Gastrocnemius medialis (tissue), 4 donors: ENCODE measurements at places on chromosomes 7 and 10.

DNA sequence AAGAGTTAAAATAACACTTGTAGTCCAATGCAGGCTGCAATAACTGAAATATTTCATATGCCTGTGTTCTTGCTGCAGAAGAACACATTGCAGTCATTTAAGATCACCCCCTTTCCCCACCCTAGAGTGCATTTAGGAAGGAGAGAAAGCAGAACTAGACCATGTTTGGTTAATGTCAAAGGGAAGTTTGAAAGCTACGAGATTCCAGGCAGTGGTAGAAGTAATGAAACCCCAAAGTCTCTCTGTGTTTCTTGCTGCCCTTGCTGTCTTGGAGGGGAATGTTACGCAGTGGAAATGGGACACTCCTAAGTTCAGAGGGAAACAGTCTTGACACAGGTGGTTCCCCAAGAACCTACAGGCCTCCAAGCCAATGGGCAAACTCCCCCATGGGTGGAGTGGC lies 242.9 kb downstream of the PTEN start:
- no peak for DNase-seq

DNA sequence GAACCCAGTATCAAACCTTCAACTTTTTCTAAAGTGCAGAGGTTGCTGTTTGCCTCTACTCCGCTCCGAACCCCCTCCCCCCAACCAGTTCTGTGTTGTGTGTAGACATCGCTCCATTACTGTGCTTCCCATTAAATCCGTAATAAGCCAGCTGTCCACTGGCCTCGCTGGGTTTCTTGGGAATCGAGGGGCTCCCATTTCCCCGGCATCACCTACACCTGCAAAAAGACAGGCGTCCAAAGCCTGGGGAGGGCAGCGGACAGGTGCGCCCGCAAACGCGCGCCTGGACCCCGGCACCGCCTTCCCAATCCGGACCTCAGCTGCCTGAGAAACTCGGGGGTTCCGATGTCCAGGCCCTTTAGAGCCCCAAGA lies 631 bp downstream of the RTKN2 start:
- DNase-seq, result no peak

GRCh38 chr7:113371416-113372043 lies 253.2 kb upstream of the SMIM30 start:
- DNase-seq, result no peak

DNA sequence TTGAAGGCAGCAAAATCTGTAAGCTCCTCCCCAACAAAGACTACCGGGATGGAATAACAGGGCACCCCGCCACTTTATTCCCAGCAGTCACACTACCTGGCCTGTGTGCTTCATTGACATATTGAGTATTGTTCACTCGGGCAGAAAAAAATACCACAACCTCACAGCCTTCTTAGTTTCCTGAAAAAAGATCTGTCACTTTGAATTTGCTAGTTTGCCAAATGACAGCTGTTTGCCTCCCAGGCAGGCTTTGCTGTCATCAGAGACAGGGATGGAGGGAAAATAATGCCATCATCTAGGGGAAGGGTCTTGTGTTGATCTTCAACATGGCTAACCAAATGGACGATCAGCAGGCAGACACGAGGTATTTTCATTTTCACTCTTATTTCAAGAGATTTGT lies 26.9 kb downstream of the BMPER start:
- DNase-seq, result no peak

DNA sequence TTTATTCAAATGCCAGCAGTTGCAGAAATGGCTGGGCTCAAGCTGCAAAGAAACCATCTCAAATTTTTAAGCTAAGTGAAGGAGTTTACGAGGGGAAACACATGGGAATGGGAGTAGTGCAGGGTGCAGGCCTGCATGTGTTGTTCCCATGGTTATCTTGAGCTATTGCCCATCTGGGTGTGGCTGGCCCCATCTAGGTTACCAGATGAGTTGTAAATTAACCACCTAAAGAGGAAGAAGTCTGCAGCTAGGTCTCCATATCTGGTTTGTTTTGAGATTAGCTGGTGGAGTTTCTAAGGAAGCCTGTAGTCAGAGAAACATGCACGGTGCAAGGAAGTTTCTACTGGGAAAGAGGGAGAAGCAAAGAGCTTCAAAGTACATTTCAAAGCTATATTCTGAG lies 23.3 kb upstream of the STEAP2 start:
- DNase-seq, result no peak

- DNase-seq, result no peak
Measured at GRCh38 chr7:85184599-85185423, 2.0 kb downstream of the SEMA3D start.

- DNase-seq, result no peak
Measured at GRCh38 chr10:107689323-107689722, 524.8 kb upstream of the SORCS1 start.

DNA sequence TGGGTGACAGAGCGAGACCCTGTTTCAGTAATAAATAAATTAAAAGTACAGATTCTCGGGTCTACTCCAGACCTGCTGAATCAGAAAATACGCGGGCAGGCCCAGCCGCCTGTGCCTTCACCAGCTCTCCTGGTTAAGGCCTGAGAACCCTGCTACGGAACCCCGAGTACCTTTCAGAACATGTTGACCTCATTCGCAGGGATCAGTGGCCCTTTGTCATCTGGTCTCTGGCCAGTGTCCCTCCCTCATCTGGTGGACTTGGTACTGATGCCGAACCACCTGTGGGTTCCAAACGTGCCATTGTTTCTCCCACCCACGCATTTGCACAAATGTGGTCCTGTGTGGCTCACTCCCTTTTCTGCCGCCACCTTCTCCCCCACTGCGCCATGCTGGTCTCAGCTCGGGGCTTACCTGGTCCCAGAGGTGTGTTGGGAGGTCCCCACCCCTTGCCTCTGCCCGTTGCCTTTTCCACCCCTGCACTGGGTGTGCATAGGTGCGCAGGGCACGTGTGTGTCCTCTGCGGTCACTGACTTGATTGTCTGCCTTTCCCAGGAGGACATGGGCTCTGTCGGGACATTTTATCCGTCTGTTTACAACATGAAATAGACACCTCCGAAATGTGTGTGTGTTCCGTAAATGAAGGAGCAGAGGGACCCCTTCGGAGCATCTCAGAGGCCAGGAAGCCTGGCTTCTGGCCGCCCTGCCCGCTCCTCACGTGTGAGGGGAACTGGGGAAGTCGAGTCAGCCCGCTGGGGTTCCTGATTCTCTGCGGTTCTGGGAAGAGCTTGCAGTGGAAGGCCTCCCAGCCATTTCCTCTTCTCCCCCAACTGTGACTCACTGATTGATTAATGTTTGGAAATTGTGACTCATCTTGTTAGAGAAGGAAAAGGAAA lies 135.2 kb downstream of the CUX1 start:
- DNase-seq, result no peak

GRCh38 chr7:42189535-42189934 lies 47.5 kb downstream of the GLI3 start:
- no peak for DNase-seq

GRCh38 chr7:51543801-51544553 lies 227.4 kb upstream of the COBL start:
- no peak for DNase-seq
